ENCODE measurements at places on chromosomes 16 and 17. TPM values are rescaled to one million over a fixed set of nuclear protein-coding genes. Genes with fewer than 3 reads are reported as not detected.

GRCh38 chr17:50626037-50626574 is 8.6 kb upstream of the ABCC3 start:
- peaks cover 34% of the 10 kb centered on the region for H3K27me3 ChIP-seq
- H3K36me3 ChIP-seq = no peaks in the 10 kb centered on the region
- H3K4me1 ChIP-seq = peaks cover 63% of the 10 kb centered on the region
- peak; percentile 84 for DNase-seq

DNA sequence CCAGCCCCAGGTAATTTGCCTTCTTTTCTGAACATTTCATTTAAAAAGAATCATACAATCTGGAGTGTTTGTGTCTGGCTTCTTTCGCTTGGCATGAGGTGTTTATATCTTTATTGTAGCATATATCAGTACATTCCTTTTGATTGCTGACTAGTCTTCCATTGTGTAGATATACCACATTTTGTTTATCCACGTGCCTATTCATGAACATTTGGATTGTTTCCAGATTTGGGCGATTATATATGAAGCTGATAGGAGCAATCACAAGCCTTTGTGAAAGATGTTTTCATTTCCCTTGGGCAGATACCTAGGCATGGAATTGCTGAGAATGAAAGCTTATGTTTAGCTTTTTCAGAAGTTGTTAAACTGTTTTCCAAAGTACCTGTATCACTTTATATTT is 120.3 kb downstream of the AATF start:
- peaks cover 29% of the 10 kb centered on the region for H3K4me1 ChIP-seq
- DNase-seq = no peak
- H3K27me3 ChIP-seq = peaks cover 31% of the 10 kb centered on the region
- no peak overlapping the region for H3K27ac ChIP-seq

The ASB16 gene
- total RNA-seq = not detected

The ATP2C2 gene
- not detected for total RNA-seq

The SOX9 gene
- 40.1 TPM for total RNA-seq

The RAB40C gene
- total RNA-seq = 11.5 TPM

- no peaks in the 10 kb centered on the region for H3K36me3 ChIP-seq
- peaks cover 75% of the 10 kb centered on the region for H3K4me1 ChIP-seq
- H3K27me3 ChIP-seq = no peaks in the 10 kb centered on the region
- peak overlapping the region; percentile 95 for H3K4me3 ChIP-seq
These were observed 15.4 kb upstream of the PLLP start for GRCh38 chr16:57299719-57300386.

- peaks cover 15% of the 10 kb centered on the region for H3K27me3 ChIP-seq
- DNase-seq = no peak
- no peak overlapping the region for H3K27ac ChIP-seq
These were observed 268.5 kb downstream of the GRIN2A start for GRCh38 chr16:9913604-9914326.

DNA sequence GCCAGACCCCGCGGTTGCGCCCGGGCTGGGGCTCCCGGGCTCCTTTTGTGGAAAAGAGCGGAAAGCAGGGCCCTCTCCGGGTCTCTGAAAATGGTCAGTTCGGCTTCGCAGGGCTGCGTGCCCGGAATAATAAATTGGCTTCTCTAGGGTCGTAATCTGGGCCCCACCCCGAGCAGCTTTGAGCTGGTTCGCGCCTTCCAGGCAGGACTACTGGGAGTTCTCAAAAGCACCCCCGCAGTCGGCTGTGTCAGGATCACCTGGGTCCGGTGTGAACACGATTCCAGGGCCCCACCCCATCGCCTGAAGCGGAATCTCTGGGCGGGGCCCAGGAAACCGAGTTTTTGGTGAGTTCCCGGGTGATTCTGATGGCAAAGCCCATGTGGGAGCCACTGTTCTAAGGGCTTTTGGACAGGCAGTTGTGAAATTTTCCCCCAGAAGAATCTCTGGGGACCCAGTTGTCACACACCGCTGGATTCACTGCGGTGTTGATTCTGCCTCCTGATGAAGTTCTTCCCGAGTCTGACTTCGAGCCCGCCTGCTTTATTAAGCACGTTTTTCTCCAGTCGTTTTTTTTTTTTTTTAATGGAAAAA is 77.0 kb downstream of the MRC2 start:
- H3K4me3 ChIP-seq = peak overlapping the region; percentile 40
- no peak for DNase-seq
- H3K4me1 ChIP-seq = peaks cover 11% of the 10 kb centered on the region
- peaks cover 21% of the 10 kb centered on the region for H3K27me3 ChIP-seq
- no peaks in the 10 kb centered on the region for H3K36me3 ChIP-seq
- no peak overlapping the region for H3K27ac ChIP-seq

The MYH13 gene
- total RNA-seq = not detected

DNA sequence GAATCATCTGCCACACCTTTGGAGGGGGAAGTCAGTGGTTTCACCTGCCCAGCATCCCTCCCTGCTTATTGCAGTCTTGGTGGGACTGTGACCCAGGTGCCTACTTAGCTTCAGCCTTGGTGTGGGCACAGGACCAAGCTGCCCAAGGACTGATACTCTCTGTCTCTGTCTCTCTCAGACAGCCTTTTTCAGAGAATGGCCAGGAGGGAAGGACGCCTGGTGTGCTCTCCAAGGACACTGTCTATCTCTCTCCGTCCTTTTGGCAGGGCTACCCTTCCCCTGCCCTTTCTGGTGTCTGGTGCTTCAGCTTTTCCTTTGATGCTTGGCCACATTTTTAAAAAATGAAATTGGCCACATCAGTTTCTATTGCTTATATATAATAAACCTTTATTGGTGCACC is 19.6 kb downstream of the PIK3R6 start:
- no peaks in the 10 kb centered on the region for H3K27me3 ChIP-seq
- no peak overlapping the region for H3K4me3 ChIP-seq
- H3K36me3 ChIP-seq = no peaks in the 10 kb centered on the region
- no peaks in the 10 kb centered on the region for H3K4me1 ChIP-seq
- DNase-seq = no peak

DNA sequence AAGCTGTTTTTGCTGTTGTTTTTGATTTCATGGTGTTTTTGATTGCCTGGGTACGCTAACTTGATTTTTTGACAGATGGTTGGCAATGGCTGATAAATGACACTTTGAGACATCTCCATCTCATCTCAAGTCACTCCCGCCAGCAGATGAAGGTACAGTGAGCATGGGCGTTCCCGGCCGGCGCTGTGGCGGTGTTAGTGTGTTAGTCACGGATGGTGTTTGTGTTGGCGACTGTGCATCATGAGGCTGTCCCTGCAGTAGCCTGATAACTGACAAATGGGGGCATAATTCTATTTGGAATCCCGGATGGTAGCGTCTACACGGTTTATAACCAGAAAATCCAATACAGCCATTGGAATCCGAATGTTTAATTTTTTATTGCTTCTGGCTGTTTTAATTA is 81.6 kb upstream of the ZNF750 start:
- no peak overlapping the region for H3K27ac ChIP-seq
- no peak overlapping the region for H3K4me3 ChIP-seq
- H3K27me3 ChIP-seq = no peaks in the 10 kb centered on the region

GRCh38 chr17:7590743-7591142 is 849 bp upstream of the SOX15 start:
- H3K27me3 ChIP-seq = no peaks in the 10 kb centered on the region
- DNase-seq = no peak
- peaks cover 33% of the 10 kb centered on the region for H3K36me3 ChIP-seq
- no peaks in the 10 kb centered on the region for H3K4me1 ChIP-seq
- peak overlapping the region; percentile 13 for H3K27ac ChIP-seq

The GPR179 gene
- 0.07 TPM for total RNA-seq

GRCh38 chr16:73025151-73025855 is 22.6 kb downstream of the ZFHX3 start:
- H3K4me3 ChIP-seq = no peak overlapping the region
- H3K4me1 ChIP-seq = peaks cover 94% of the 10 kb centered on the region
- H3K36me3 ChIP-seq = peaks cover 16% of the 10 kb centered on the region
- H3K27me3 ChIP-seq = no peaks in the 10 kb centered on the region
- no peak overlapping the region for H3K27ac ChIP-seq

The C17orf78 gene
- total RNA-seq = not detected

GRCh38 chr17:81646869-81647600 is 9.3 kb downstream of the PDE6G start:
- no peak for DNase-seq
- H3K27me3 ChIP-seq = 0 out of 3 replicates have a peak, but pooled peaks cover 12% of the 10 kb centered on the region
- H3K27ac ChIP-seq = no peak overlapping the region
- no peaks in the 10 kb centered on the region for H3K36me3 ChIP-seq
- H3K4me1 ChIP-seq = peaks cover 16% of the 10 kb centered on the region

- no peaks in the 10 kb centered on the region for H3K4me1 ChIP-seq
- no peak overlapping the region for H3K4me3 ChIP-seq
- no peaks in the 10 kb centered on the region for H3K36me3 ChIP-seq
- no peak for DNase-seq
These were observed 149.8 kb upstream of the MAF start for GRCh38 chr16:79750311-79750710.

DNA sequence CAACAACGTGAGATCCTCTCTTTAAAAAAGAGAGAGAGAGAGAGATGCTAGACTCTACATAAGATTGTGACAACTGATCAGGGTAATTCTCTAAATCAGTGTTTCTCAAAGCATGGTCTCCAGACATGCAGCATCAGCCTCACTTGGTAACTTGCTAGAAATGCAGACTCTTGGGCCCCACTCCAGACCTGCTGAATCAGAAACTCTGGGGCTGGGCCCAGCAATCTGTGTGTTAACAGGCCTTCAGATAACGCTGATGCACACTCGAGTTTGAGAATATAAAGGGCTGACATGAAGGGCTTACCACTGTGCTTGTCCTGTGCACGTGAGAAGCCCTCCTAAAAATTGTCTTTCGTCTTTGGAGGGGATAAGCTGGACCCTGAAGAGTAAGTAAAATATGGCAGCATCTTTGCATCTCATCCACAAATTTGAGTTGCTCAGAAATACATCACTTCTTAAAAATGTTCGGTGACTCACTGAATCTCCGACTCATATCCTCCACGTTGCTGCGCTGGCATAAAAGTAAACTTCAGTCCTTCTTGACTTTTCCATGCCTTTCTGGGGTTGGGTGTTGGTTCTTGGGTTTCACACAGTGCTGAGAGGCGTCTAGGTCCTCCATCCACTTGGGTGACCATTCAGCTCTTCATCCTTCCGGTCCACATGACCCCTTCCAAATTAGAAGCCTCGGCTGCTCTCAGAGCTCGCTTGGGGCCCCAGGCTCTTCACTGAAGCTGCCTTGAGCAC is 26.1 kb upstream of the KDM8 start:
- no peak overlapping the region for H3K27ac ChIP-seq
- no peaks in the 10 kb centered on the region for H3K36me3 ChIP-seq

GRCh38 chr17:76935331-76935730 is 67.1 kb downstream of the MGAT5B start:
- no peak for DNase-seq
- H3K27me3 ChIP-seq = peaks cover 44% of the 10 kb centered on the region
- no peaks in the 10 kb centered on the region for H3K36me3 ChIP-seq
- H3K4me1 ChIP-seq = peaks cover 9% of the 10 kb centered on the region
- no peak overlapping the region for H3K4me3 ChIP-seq

GRCh38 chr17:79984045-79984840 is 51.4 kb downstream of the TBC1D16 start:
- H3K4me3 ChIP-seq = no peak overlapping the region
- peaks cover 53% of the 10 kb centered on the region for H3K4me1 ChIP-seq
- H3K27me3 ChIP-seq = no peaks in the 10 kb centered on the region
- H3K27ac ChIP-seq = no peak overlapping the region
- no peak for DNase-seq

DNA sequence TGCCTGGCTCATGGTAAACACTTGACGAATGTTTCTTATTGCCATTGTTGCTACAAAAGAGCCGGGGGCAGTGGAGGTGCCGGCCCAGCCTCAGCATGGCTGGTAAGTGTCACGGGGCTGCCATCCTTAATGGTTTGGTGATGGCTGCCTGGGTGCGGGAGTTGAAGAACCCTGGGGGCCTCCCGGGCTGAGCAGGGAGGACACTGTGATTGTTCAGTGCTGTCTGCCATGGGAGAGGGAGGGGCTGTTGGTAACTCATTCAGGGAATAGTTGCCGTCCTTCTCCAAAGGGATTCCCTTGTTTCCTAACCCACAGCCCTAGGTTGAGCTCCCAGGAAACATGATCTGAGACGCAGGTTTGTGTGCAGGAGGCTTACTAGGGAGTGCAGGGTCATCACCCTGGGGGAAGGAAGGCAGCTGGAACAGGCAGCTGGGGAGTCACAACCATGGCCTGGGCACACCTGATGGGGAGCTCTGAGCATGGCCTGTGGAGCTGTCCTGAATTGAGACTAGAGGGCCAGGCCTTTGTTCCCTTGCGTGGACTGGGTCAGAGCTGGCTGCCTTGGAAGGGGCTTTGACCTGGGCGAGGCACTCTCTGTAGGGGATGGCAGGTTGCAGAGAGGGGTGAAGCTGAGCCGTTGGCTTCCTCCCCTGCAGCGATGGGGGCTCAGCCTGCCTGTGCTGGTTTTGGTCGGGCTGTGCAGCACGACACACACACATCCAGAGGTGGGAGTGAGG is 85.7 kb downstream of the PLCG2 start:
- no peaks in the 10 kb centered on the region for H3K4me1 ChIP-seq
- H3K27me3 ChIP-seq = peaks cover 4% of the 10 kb centered on the region
- H3K36me3 ChIP-seq = no peaks in the 10 kb centered on the region
- no peak overlapping the region for H3K4me3 ChIP-seq
- H3K27ac ChIP-seq = no peak overlapping the region

The ZACN gene
- total RNA-seq = not detected

DNA sequence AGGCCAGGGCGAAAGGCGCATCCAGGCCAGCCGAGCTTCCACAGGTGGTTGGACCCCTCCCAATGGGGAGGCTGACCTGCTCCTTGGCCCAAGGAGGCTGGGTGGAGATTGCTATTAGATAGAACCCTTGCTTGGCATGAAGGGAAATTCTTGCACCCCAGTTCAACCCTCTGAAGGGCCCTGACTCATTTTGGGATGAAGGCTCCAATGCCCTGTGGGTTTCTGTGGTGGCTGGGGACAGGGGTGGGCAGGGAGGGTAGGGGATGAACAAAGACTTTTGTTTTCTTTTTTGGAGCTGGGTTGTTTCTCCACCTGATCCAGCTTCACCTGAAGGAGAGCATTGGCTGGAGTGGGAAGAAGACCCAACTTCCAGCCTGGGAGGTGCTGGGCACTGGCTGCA is 16.7 kb upstream of the TBX21 start:
- H3K27me3 ChIP-seq = peaks cover 18% of the 10 kb centered on the region
- DNase-seq = no peak
- H3K4me3 ChIP-seq = no peak overlapping the region
- H3K27ac ChIP-seq = no peak overlapping the region

GRCh38 chr17:72065556-72065955 is 55.3 kb upstream of the SOX9 start:
- no peak overlapping the region for H3K4me3 ChIP-seq
- no peaks in the 10 kb centered on the region for H3K36me3 ChIP-seq
- no peak for DNase-seq

- H3K27ac ChIP-seq = no peak overlapping the region
- no peaks in the 10 kb centered on the region for H3K27me3 ChIP-seq
- H3K4me3 ChIP-seq = no peak overlapping the region
- no peaks in the 10 kb centered on the region for H3K4me1 ChIP-seq
- no peak for DNase-seq
- H3K36me3 ChIP-seq = peaks cover 12% of the 10 kb centered on the region
These were observed 187.9 kb upstream of the CHMP6 start for GRCh38 chr17:80803451-80804428.

- H3K36me3 ChIP-seq = no peaks in the 10 kb centered on the region
- DNase-seq = no peak
- no peak overlapping the region for H3K4me3 ChIP-seq
- H3K27me3 ChIP-seq = no peaks in the 10 kb centered on the region
These were observed 10.6 kb downstream of the RMI2 start for GRCh38 chr16:11355862-11356261.

The PPM1E gene
- total RNA-seq = 0.04 TPM

Measured in HepG2 (cell line).